ENCODE measurements at places on chromosomes 5 and 9.

DNA sequence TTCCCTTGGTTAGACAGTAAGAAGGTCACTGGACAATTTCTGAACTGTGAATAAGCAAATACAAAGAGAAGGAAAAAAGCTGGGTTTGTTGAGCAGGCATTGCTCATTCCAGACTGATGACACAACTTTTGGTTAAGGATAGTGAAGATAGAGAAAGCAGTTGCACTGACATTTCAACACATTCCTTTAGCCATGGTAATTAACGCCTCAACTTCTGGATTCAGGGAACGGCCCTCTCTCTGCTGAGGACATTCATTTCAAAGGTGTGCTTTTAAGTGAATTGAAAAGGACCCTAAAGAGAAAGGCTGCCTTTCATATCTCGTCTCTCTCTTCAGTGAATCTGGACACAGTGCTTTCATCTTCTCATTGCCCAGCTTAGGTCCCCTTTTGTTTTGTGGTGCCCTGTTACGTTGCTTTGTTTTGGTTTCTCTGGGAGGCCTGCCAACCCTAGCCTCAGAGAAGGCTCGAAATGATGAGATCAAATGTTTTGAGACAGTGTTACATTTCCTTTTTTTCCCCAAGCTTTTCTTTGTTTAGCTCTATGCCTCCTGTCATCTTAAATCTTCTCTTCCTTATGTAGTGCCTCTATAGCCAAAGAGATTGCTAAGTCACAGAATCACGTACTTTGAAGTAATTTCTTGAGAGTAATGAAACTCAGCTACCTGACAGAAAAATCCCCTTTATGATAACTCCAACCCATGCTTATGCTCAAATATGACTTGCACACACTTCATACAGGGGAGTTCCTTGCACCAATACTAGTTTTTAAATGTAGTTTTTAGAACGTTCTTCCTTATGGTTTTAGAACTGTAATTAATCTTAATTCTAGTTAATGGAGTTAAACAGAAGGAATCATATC lies 94.4 kb upstream of the IFNE start:
- no peak overlapping the region for H3K4me3 ChIP-seq
- H3K27ac ChIP-seq, result no peak overlapping the region
- no peak for DNase-seq
- H3K27me3 ChIP-seq, result no peaks in the 10 kb centered on the region

- no peak for DNase-seq
- H3K27ac ChIP-seq, result no peak overlapping the region
- no peaks in the 10 kb centered on the region for H3K4me1 ChIP-seq
- no peaks in the 10 kb centered on the region for H3K36me3 ChIP-seq
- no peak overlapping the region for H3K4me3 ChIP-seq
- no peaks in the 10 kb centered on the region for H3K27me3 ChIP-seq
Observed at GRCh38 chr5:170882345-170882744, 20.5 kb downstream of the RANBP17 start.

DNA sequence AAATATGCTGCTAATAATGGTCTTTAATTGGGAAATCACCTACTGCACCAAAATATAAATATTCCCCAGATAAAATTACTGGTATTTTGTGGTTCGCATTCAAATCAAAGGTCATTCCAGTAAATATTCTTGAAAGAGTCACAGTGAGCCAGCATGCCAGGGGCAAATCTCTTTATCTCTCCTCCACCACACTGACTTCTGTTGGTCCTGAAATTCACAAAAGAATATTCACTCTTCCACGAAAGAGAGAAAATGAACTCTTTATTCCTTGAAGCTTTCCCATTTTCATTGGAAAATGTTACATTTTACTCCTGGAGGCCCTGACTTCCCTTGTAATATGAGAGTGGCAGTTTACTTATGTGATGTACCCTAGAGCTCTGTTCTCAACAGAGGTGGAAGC lies 39.7 kb downstream of the ZNF366 start:
- no peak for DNase-seq
- no peak overlapping the region for H3K4me3 ChIP-seq
- no peak overlapping the region for H3K27ac ChIP-seq
- no peaks in the 10 kb centered on the region for H3K36me3 ChIP-seq
- peaks cover 61% of the 10 kb centered on the region for H3K4me1 ChIP-seq

DNA sequence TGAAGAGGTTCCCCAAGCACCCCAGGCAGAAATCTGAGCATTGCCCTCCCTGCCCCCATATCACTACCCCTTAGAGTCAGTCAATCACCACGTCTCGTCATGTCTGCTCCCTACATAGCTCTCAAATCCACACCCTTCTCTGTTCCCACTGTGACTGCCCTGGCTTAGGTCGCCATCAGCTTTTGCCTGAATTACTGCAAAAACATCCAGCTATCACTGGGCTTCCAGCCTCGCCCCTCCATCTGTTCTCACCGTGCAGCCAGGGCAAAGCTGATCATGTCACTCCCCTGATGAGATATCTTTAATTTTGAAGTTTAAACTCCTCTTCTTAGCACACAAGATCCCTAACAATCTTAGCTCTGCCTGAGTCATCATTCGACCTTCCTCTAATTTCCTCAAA lies 89.6 kb upstream of the TBC1D2 start:
- no peak overlapping the region for H3K4me3 ChIP-seq
- no peak for DNase-seq
- H3K27me3 ChIP-seq, result no peaks in the 10 kb centered on the region
- no peaks in the 10 kb centered on the region for H3K4me1 ChIP-seq
- H3K27ac ChIP-seq, result no peak overlapping the region
- no peaks in the 10 kb centered on the region for H3K36me3 ChIP-seq

DNA sequence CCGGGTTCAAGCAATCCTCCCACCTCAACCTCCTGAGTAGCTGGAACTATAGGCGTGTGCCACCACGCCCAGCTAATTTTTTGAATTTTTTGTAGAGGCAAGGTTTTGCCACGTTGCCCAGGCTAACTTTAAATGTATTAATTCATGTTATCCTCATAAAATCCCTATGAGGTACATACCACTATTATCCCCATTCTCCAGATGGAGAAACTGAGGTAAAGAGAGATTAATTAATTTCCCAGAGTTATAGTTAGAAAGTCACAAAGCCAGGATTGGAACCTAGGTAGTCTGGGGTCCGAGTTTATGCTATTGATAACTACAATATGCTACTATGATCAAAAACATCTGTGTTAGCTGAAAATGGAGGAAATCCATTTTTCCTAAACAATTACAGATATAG lies 31.9 kb upstream of the GOLPH3 start:
- H3K27ac ChIP-seq, result no peak overlapping the region
- no peaks in the 10 kb centered on the region for H3K36me3 ChIP-seq
- no peak for DNase-seq
- H3K4me3 ChIP-seq, result no peak overlapping the region

DNA sequence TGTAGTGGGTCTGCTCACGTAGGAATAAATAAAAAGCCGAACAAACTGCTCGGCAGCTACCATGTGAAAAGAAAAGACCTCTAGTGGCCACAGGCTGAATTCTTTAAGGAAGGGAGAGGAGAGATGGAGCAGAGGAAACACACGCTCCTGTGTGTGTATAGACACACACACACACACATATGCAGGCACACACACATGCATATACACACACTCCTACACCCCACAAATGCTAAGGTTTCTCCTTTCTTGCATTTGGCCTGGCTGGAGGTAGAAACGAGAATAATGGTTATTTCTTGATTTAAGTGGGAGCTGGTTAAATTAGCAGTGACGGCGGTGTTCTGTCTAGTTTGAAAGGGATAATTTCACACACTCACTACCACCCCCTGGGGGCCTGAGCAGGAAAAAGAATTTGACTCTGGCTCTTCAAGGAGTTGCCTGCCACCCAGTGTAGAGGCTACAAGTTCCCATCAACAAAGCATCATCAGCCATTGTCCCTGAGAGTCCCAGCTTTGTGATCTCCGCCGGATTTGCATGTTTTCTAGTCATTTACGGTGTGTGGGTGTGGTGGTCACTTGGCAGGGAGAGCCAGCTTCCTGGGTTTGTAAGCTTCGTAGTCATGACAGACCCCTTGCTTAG lies at the start of gene INSYN2B:
Gene INSYN2B, minus strand, starts transcription at position 78 of the 636 bp plus-strand sequence. CDS start 96,597 bp downstream, outside the sequence.
- peaks cover 5% of the 10 kb centered on the region for H3K4me1 ChIP-seq
- no peaks in the 10 kb centered on the region for H3K36me3 ChIP-seq
- no peak within 1 kb of the TSS for H3K27ac ChIP-seq
- H3K27me3 ChIP-seq, result peaks cover 4% of the 10 kb centered on the region
- H3K4me3 ChIP-seq, result peak within 1 kb of the TSS; percentile 37

- no peak for DNase-seq
- no peaks in the 10 kb centered on the region for H3K36me3 ChIP-seq
- H3K27me3 ChIP-seq, result no peaks in the 10 kb centered on the region
Observed at GRCh38 chr9:113298924-113299770, 4.0 kb downstream of the RNF183 start.

DNA sequence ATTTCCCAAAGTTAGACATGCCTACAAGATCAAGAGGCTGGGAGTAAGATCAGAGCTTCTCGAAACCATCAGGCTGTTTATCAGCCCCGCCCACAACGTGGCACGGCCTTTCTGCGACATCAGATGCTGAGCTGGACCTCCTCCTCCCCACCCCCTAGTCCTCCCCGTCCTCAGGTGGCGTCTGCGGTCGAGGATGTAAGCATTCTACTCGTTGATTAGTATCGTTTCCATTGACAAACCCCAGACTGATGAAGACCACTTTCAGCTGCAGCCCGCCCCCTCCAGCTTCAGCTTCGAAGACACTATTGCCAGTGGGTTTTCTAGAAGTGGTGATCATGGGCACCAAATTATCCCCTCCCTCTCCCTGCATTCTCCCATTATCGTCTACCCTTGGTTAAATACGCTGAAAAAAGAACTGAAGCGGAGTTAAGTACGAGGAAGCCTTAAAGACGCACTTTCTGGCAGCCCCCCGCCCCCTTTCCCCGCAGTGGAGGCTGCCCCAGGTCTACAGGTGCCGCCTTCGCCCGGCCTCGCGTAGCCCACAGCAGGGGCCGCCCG lies 1.1 kb downstream of the PPIC start:
- peak overlapping the region; percentile 91 for H3K27ac ChIP-seq
- no peaks in the 10 kb centered on the region for H3K27me3 ChIP-seq
- peak overlapping the region; percentile 81 for H3K4me3 ChIP-seq
- H3K4me1 ChIP-seq, result peaks cover 46% of the 10 kb centered on the region

- H3K4me3 ChIP-seq, result peak overlapping the region; percentile 34
- no peak for DNase-seq
- no peaks in the 10 kb centered on the region for H3K27me3 ChIP-seq
Observed at GRCh38 chr9:137236936-137237421, 4.1 kb upstream of the TUBB4B start.

DNA sequence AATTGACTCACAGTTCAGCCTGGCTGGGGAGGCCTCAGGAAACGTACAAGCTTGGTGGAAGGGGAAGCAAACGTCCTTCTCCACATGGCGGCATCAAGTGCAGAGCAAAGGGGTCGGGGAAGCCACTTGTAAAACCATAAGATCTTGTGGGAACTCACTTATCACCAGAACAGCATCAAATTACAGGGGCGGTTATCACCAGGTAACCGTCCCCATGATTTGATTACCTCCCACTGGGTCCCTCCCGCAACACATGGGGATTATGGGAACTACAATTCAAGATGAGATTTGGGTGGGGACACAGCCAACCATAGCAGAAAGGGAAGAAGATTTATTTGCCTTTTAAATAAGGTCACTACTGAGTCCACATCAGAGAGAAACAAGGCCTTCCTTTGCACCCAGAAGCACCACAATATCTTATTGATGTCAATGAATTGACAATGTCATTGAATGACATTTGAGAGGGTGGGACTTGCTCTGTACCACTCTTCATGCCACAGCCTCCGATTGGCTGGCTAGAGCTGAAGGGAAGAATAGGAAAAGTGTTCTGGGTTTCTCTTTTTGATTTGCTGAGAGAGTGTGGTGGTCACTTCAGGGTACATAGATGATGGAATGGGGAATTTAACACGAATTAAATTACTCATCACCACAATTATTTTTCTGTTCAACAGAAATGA lies 11.0 kb downstream of the SKP2 start:
- no peak overlapping the region for H3K4me3 ChIP-seq
- no peak overlapping the region for H3K27ac ChIP-seq
- DNase-seq, result no peak
- H3K4me1 ChIP-seq, result peaks cover 4% of the 10 kb centered on the region

DNA sequence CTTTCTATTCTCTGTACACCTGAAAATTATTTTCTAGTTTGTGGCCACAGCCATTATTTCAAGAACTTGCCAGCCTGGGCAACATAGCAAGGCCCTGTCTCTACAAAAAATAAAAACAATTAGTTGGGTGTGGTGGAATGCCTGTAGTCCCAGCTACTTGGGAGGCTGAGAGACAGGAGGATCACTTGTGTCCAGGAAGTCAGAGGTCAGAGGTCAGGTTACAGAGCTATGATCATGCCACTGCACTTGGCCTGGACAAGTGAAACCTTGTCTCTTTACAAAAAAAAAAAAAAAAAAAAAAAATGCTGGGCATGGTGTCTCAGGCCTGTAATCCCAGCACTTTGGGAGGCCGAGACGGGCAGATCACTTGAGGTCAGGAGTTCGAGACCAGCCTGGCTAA lies 58.3 kb downstream of the HMGCR start:
- H3K27ac ChIP-seq, result no peak overlapping the region
- H3K4me1 ChIP-seq, result no peaks in the 10 kb centered on the region
- H3K27me3 ChIP-seq, result no peaks in the 10 kb centered on the region

DNA sequence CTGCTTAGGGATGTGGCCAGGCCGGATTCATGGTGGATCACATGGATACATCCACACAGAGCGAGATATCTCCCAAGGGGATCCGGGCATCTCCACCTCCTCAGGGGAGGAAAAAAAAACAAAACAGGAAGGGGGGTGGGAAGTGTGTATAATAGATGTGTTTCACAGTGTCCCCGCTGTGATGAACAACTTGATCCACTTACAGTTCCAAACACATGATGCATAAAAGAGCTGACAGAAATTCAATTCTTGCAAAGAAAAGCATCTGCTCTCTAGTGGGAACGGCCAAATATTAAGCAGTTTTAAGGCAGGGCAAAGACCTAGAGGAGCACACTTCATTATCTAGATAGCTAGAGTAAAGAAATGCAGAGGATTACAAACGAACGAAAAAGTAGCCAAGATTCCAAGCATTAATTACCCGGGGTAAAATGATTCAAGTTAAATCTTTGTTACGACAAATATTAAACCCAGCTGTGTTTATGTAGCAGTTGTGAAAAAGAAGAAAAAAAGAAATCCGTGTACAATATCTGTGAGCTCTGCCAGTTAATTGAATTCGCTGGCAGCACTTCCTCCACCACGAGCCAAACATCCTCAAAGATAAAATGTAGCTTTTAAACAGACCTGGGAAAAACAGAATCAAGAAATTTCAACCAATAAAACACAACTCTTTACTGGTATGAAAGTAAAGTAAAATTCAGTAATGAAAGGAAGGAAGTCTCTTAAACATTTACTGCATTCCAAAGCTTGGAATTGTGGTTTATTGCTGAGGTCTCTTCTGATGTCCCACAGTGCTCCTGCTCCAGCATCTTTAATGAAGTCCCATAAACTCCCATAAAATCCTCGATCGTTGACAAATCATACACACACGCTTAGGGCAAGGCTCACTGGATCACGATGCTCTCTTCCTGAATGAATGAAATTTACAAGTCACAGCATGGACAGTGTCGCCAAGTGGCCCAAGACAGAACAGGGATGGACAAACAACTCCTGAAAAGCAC lies 213.0 kb downstream of the CRB2 start:
- H3K36me3 ChIP-seq, result no peaks in the 10 kb centered on the region
- H3K4me3 ChIP-seq, result no peak overlapping the region
- DNase-seq, result no peak
- H3K27me3 ChIP-seq, result no peaks in the 10 kb centered on the region
